ENCODE measurements at places on chromosomes 11 and 22.

- H3K27me3 ChIP-seq, result no peaks in the 10 kb centered on the region
- no peak overlapping the region for H3K4me3 ChIP-seq
These were observed 396.2 kb downstream of the NTM start for GRCh38 chr11:131766637-131767036.

DNA sequence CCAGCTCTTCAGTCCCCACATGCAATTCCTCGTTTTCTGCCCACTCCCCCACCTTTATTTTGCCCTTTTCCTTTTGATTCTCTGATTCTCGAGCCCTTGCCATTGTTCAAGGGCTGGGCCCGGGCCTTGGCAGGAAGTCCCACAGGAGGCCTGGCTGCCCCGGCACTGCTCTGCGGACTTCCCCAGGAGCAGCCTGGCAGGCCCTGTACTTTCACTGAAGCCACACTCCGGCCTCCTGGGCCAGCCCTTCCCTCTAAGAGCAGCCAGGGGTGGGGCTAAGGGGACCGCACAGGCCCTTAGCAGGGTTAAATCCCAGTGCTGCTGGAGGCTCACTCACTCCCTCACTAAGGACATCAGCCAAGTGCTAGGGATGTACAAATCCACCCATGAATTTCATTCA lies 4.1 kb downstream of the LRRC32 start:
- no peaks in the 10 kb centered on the region for H3K27me3 ChIP-seq
- peaks cover 32% of the 10 kb centered on the region for H3K36me3 ChIP-seq
- H3K4me1 ChIP-seq, result peaks cover 20% of the 10 kb centered on the region

- H3K27ac ChIP-seq, result no peak overlapping the region
- peak; percentile 79 for DNase-seq
- no peaks in the 10 kb centered on the region for H3K27me3 ChIP-seq
- no peaks in the 10 kb centered on the region for H3K36me3 ChIP-seq
- H3K4me1 ChIP-seq, result no peaks in the 10 kb centered on the region
These were observed 132.5 kb downstream of the WT1 start for GRCh38 chr11:32302826-32303225.

DNA sequence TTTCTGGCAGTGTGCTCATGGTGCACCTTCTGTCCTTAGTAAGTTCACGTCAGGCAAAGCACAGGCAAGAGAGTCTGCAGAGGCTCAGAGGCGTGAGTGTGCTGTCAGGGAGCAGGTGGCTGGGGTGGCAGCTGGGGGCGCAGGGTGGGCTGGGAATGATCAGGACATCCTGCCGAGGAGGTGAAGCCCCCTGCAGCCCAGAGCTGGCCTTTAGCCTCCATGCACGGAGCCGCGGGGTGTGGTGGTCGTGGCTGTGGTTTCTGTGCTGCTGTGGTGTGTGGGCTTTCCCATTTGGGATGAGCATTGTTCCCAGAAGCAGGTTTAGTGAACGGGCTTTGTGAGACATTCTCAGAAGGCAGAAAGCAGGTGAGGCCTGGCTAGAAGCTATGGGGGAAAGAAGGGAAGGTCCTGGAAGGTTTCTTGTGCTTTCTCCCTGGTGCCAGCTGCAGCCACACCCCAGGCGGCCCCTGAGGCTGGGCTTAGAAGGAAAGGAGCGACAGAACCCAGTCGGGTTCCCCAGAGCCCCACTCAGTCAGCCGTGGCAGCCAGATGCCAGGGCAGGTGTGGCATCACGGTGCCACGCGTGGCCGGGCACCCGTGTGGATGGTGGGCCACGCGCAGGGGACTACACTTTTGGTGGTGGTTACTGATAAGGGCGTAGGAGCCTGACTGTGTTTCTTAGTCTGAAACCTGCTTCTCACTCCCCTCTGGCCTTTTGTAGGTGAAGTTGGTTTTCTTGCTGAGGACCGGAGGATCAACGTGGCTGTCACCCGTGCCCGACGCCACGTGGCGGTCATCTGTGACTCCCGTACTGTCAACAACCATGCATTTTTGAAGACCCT lies 32.0 kb downstream of the IGHMBP2 start:
- no peak overlapping the region for H3K27ac ChIP-seq
- H3K4me3 ChIP-seq, result no peak overlapping the region
- no peaks in the 10 kb centered on the region for H3K27me3 ChIP-seq
- no peaks in the 10 kb centered on the region for H3K4me1 ChIP-seq
- DNase-seq, result no peak

DNA sequence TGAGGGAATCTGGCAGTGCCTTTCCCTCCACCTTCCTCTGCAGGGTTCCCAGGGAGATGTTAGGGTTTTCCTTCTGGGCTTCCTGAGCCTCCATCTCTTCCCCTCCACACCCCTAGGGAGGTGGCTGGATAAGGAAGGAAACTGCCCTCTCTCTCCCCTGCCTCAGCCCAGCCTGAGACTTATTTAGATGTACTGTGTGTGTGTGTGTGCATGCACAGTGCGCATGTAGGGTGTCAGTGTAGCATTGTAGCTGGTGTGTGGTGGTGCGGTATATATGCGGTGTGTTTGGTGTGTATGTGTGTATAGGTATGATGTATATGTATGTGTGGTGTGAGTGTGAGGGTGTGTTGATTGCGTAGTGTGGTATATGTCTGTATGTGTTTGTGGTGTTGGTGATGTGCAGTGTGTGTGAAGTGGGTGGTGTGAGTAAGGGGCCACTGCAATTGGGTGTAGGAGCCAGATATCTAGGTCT lies 1.5 kb downstream of the FXYD6 start:
- peak overlapping the region; percentile 13 for H3K4me3 ChIP-seq
- H3K4me1 ChIP-seq, result peaks cover 12% of the 10 kb centered on the region
- H3K36me3 ChIP-seq, result no peaks in the 10 kb centered on the region

GRCh38 chr11:130219148-130219547 lies 59.6 kb downstream of the ST14 start:
- DNase-seq, result no peak
- H3K36me3 ChIP-seq, result no peaks in the 10 kb centered on the region
- no peak overlapping the region for H3K27ac ChIP-seq
- no peaks in the 10 kb centered on the region for H3K27me3 ChIP-seq
- H3K4me1 ChIP-seq, result peaks cover 12% of the 10 kb centered on the region

- no peak overlapping the region for H3K4me3 ChIP-seq
- H3K27ac ChIP-seq, result no peak overlapping the region
- peak; percentile 39 for DNase-seq
- H3K36me3 ChIP-seq, result no peaks in the 10 kb centered on the region
- peaks cover 1% of the 10 kb centered on the region for H3K4me1 ChIP-seq
These were observed 1462.9 kb upstream of the RAG2 start for GRCh38 chr11:38060920-38061319.

- H3K4me3 ChIP-seq, result no peak overlapping the region
- peaks cover 27% of the 10 kb centered on the region for H3K4me1 ChIP-seq
- DNase-seq, result no peak
- no peak overlapping the region for H3K27ac ChIP-seq
- H3K27me3 ChIP-seq, result no peaks in the 10 kb centered on the region
These were observed 13.9 kb downstream of the DAGLA start for GRCh38 chr11:61693922-61694601.

DNA sequence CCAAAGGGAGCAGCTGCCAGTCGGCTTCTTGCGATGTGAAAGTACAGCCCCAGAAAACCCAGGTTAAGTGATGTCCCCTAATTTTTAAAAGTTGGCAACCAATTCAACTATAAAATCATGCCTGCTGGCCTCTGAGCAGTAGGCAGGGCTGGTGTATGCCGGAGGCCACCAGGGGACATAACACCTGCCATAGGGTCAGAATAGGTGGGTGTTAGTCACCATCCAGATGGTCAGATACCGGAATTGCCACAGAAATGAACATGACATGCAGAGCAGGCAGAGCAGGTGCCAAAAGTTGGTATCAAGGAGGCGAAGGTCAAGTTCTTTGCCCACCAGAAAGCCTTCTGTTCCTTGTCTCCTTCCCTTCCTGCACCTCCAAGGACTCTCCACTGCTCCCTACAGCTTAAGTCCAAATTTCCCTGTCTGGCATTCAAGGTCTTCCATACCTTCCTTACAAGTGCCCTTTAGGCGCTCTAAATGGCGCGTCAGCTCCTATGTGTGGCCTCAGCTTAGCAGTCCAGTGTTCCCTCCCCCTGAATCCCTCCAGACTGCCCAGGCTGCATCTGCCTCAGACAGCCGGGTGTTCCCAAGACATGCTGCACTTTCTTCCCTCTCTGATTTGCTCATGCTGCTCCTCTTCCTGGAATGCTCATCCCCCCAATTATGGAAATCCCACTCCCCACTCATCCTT lies 45.1 kb downstream of the PTPRJ start:
- DNase-seq, result peak; percentile 18
- peaks cover 2% of the 10 kb centered on the region for H3K4me1 ChIP-seq
- H3K36me3 ChIP-seq, result no peaks in the 10 kb centered on the region
- H3K27me3 ChIP-seq, result no peaks in the 10 kb centered on the region
- H3K4me3 ChIP-seq, result no peak overlapping the region

DNA sequence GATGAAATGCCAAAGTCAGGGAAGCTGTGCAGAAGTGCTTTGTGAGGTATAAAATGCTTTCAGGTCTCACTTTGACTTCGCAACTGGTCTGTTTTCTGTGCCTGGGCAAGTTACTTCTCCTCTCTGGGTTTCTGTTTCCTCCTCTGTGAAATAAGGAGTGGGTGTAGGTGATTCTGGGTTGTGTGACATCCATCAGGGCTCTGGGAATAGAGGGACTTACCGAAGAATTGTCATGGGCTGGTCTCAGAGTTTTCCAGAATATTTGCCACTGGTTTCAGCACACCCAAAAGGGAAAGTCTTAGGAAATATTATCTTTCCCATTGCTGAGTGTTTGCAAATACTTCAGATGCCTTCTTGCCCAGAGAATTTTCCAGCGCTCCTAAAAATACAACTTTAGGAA lies 118.4 kb downstream of the KIAA1671 start:
- no peaks in the 10 kb centered on the region for H3K27me3 ChIP-seq
- peaks cover 29% of the 10 kb centered on the region for H3K4me1 ChIP-seq
- no peak overlapping the region for H3K4me3 ChIP-seq

DNA sequence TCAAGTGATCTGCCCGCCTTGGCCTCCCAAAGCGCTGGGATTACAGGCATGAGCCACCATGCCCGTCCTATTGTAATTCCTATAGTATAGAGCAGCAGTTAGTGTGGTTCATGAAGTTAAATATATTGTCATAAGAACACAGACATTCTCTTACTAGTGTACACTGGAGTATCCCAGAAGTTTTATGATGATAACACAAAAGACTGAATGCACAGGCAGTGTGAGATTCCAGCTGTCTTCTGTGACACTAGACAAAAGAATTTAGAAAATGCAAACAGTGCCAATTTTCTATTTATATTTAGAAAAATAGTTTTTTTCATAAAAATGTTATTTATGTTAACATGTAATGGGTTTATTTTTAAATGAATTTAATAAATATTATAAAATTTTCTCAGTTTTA lies 39.4 kb upstream of the RBX1 start:
- H3K36me3 ChIP-seq, result peaks cover 16% of the 10 kb centered on the region
- H3K4me1 ChIP-seq, result no peaks in the 10 kb centered on the region
- H3K27ac ChIP-seq, result no peak overlapping the region

GRCh38 chr11:123040111-123040432 lies 21.9 kb downstream of the HSPA8 start:
- H3K36me3 ChIP-seq, result no peaks in the 10 kb centered on the region
- no peaks in the 10 kb centered on the region for H3K27me3 ChIP-seq
- no peaks in the 10 kb centered on the region for H3K4me1 ChIP-seq
- no peak overlapping the region for H3K4me3 ChIP-seq
